ENCODE measurements at places on chromosomes 3 and 15.

DNA sequence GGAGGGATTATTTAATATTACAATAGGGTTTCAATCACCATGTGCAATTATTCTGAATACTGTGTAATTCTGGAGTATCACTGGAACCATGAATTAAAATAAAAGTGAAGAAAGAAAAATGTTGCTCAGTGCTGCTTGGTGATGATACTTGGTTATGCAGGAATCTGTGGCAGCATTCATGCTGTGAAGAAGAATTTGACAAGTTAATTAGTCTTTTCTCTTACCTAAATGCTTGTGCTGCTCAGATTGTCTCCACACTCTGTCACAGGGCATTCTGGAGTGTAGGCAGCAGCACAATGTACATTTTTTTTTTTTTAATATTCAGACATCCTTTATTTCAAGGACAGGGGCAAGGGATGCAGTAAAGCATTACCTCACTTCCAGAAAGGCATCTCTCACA lies 749.3 kb upstream of the CADM2 start:
- no peak for DNase-seq

DNA sequence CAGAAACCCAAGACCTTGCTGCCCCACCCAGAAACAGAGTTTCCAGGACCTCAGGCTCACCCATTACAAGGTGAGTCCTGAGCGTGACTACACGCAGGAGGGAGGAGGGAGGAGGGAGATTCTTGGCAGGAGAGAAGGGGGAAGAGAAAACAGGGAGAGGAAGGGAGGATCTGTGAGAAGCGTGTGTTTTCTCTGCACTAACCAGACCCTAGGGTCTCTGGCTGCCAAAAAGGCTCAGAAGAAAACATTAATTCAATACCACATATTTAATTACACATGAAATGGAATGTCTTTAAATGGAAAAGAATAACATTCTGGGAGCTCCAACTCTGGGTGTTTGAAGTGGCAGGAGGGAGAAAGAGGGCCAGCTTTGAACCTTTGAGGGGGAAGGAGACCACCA lies 309.0 kb downstream of the NTRK3 start:
- no peak for DNase-seq

DNA sequence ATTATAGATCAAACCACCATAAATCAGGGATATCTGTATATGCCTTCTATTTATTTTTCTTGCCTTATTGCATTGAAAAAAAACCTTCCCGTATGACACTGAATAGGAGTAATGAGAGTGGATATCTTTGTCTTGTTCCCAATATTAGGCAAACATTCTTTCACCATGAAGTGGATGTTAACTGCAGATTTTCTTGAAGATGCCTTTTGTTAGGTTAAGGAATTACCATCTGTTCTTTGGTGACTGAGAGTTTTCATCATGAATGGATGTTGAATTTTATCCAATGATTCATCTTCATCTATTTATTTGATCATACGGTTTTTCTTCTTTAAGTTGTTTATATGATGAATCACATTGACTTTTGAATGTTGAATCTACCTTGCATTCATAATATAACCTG lies 47.1 kb upstream of the MECOM start:
- DNase-seq, result no peak

GRCh38 chr3:72238010-72238691 lies 453.2 kb upstream of the PROK2 start:
- DNase-seq, result no peak

- peak; percentile 47 for DNase-seq
Observed at GRCh38 chr15:70605606-70606410, 157.6 kb downstream of the UACA start.

DNA sequence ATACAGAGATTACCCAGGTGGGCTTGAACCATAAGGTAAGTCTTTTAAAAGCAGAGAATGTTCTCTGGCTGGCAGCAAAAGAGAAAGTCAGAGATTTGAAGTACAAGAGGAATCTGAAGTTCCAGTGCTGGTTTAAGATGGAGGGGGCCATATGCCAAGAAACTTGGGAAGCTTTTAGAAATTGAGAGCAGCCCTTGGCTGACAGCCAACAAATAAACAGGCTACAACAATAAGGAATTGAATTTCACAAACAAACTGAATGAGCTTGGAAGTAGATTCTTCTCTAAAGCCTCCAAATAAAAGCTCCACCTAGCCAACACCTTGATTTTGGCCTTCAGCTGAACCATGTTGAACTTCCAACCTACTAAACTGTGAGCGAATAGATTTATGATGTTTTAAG lies 85.7 kb downstream of the TRIM42 start:
- no peak for DNase-seq

DNA sequence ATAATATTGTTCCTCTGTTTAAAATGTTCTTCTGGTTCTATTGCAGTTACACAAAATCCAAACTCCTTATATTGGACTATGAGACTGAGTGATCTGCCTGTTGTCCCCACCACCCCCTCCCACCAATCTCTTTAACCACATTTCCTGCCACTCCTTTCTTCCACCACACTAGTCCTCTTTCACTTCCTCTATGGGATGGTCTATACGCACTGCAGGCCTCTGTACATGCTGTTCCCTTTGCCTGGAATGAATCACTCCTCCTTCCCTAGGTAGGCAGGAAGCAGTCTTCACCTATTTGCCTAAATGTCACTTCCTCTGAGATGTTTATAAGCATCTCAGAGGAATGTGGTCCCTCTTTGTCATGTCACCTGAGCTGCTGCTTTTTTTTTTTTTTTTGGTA lies 4.0 kb downstream of the MAP2K1 start:
- no peak for DNase-seq

- no peak for DNase-seq
Observed at GRCh38 chr3:17030438-17030837, 145.7 kb downstream of the PLCL2 start.

GRCh38 chr15:96561593-96561992 lies 231.1 kb downstream of the NR2F2 start:
- DNase-seq, result no peak

DNA sequence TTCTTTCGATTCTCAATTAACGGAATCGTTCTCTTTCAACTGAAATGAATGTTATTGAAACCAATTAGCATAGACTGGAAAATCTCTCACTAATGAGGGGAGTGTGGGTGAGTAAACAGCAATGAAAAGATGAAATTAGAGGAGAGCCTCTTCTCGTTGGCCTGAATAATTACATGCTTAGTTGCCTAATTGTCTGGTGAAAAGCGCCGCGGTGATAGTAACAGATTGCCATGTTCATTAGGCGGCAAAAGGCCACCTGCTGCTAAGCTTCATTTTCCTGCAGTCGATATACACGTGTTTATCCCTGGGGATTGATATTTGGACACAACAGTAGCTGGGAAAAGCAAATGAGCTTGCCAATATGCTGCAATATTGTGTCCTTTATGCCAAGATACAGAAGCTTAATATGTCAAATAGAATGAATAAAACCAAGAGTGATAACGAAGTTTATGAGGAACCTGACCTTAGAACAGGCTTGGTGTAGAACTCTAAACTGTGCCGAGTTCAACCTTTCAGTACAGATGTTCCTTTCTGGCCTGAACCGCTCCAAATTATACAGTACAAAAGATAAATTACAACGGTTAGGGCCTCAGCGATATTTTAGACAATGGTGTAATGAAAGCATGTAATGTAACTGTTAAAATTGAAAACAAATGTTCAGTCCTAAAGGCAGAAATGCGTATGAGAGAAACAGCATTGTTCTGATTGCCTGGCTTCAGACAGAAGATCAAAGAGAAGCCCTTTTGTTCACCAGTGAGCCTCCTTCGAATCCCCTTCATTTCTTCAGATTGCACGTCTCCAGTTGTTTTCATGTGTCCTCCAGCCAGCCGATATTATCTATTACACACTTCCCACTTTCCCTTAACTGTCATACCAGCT lies 185.2 kb downstream of the SHOX2 start:
- DNase-seq, result no peak

GRCh38 chr3:58659051-58659675 lies 7.4 kb downstream of the FAM3D start:
- no peak for DNase-seq

DNA sequence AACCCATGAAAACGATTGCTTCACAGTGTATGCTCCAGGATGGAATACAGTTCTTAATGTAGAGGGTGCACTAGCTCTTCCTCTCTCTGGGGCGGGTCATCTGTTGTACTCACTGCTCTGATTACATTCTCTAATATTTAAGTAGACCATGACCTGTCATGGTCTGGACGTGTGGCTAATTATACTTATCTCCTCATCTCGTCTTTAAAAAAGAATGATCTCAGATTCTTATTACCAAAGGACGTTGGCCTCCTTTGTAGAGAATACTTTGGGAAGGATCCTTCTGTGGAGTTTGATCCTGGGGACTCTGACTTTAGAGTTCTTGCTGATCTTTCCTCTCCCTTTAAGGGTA lies 48.4 kb upstream of the TRAK1 start:
- DNase-seq, result no peak

- no peak for DNase-seq
Observed at GRCh38 chr3:46025139-46025538, 2.1 kb downstream of the XCR1 start.

- no peak for DNase-seq
Observed at GRCh38 chr3:114697401-114697800, 403.6 kb downstream of the TIGIT start.
